ENCODE measurements at places on chromosomes 2 and 18.

DNA sequence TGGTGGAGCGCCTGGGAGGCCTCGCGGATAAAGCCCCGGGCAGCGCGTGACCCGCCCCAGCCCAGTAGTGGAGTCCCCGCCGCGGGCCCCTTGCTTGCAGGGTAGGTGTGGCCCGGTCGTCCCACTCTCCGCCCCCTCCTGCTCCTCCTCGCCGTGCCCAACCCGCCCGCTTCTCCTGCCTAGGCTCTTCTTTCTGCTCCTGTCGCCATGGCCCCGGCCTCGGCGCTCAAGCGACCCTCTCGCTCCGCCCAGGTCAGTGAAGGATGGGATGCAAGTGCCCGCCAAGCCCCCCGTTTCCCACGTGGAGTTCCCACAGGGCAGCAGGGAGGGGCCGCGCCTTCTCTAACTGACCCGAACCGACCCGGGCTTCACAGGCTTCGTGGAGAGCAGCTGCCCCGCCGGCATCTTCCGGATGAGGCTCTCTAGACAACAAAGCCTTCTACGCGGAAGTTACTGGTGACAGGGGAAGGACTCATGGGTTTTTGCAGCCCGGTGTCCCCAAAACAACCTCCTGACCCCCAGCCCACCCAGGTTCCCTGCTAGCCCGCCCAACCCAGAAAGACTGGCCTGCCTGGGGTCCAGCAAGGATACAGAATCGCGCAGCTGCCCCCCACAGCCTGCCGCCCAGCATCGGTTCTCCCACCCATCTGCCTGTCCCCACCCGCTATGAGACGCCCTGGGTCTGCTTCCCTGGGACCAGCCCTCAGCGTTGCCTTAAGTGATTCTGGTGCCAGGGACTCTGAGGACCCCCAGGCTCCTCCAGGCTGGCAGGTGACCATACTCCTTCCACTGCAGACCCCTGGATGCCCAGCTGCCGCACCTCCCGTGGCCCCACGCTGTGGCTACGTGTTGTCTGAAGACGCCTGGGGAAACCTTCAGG is 32.8 kb downstream of the TTC32 start:
- DNase-seq: peak; percentile 37

DNA sequence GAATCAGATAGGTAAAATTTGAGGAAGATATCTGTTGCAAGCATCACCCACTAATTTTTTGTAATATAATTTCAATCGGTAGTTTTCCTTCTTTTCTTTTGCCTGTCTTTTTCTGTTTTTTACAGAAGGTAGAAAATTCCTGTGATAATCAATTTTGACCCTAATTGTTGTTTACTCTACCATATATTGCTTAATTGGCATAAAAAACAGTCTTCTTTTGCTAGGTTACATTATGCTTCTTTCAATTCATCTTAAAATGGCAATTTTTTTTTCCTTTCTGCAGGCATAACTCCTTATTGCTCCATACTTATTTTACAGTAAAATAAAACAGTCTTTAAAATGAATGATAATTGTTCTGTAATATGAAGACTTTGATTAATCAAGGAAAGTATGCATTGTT is 286.2 kb upstream of the LRP1B start:
- DNase-seq: no peak

GRCh38 chr2:9552219-9553178 is 3.1 kb downstream of the ADAM17 start:
- DNase-seq: peak; percentile 99

- no peak for DNase-seq
These were observed 277.2 kb downstream of the AGPS start for GRCh38 chr2:177669625-177670330.

DNA sequence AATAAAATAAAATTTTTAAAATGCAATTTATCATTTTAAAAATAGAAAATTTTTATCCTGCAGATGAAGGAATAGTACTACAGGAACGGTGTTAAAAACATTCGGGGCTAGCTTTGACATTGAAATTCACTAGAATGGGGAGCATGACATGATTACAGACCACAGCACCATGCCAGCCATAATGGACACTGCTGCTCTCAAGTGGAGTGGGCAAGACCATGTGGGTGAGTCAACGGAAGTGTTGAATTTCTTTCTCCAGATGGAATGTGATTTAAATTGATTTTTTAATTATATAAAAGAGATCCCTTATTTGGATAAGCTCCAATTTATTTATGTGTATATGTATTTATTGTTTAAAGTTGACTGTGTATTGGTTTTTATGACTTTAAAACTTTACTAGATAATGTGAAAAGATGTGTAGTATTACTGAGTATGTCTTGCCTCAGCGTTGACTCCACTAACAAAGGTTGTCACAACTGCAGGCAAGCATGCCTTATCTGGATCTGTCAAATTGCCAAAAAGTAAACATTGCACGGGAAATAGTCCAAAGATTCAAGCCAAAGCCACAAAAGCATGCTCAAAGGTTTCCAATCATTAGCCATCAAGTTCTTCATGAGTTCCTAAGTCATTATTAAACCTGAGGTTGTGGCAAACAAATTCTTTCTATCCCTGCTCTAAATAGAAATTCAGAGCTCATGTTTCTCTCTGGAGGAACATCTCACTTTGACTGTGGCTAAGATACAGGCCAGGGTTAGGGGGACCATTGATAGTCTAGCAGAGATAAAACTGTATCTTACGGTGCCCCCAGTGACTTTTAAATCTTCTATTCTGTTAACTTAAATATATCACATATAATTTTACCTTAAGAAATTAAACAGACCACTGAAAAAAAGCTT is 536.9 kb downstream of the TMX3 start:
- DNase-seq: no peak

- no peak for DNase-seq
These were observed 56.3 kb upstream of the SMAD2 start for GRCh38 chr18:47986620-47987387.

- DNase-seq: no peak
These were observed 35.0 kb downstream of the TMEM177 start for GRCh38 chr2:119713819-119714490.
